ENCODE measurements at places on chromosomes 7 and 10.

- DNase-seq, result peak; percentile 61
Measured at GRCh38 chr10:86632009-86632800, 22.1 kb upstream of the OPN4 start.

- no peak for DNase-seq
Measured at GRCh38 chr7:23598296-23598695, 1.1 kb downstream of the CCDC126 start.

- DNase-seq, result no peak
Measured at GRCh38 chr10:78044699-78045098, 11.0 kb downstream of the RPS24 start.

DNA sequence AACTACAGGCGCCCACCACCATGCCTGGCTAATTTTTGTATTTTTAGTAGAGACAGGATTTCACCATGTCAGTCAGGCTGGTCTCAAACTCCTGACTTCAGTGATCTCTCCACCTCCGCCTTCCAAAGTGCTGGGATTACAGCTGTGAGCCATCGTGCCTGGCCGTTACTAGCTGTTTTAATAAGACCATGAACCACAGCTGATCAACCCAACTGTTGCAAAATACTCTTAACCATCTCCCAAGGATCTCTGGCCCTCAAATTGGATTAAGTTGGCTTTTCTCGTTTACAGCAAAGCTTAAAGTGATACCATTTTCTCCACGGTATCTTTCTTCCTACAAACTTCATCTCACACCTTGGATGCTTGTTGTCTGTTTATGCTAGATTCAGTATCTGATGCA is 18.3 kb downstream of the ZFAND2A start:
- DNase-seq, result no peak

GRCh38 chr10:29189256-29189655 is 99.6 kb upstream of the LYZL1 start:
- DNase-seq, result no peak

DNA sequence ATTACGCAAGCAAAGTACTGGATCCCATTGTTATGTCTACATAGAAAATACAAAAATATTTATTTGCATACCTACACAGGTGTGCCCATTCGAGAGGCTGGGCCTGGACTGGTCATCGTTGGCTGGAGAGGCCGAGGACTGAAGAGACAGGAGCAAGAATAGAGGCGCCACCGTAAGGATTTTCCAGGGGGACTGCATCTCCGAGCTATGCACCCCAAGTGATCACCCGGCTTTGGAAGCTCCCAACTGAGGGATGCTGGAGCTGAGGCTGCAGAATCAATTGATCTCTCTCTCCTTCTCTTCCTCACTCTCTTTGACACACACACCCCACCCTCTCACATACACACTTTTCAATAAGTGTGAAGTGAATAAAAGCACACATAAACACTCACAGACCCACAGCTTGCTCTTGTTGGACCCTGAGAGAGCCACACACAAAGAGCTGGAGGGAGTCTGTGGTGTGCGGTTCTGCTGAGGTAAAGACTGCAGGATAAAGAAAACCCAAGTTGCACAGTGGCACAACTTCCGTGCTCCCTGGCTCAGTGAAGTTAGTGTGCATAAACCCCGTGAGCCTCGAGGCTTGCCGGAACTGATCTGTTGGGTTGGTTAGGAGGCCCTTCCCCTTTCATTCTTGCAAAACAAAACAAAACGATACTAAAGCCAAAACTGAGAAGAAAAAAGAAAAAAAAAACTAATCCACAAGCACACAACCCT is at the start of gene AOAH:
Gene AOAH, minus strand, starts transcription at position 544 of the 714 bp plus-strand sequence. Its CDS starts 346 bp downstream, at position 198.
- peak; percentile 85 for DNase-seq

- DNase-seq, result no peak
Measured at GRCh38 chr7:45242698-45243097, 85.1 kb downstream of the RAMP3 start.

GRCh38 chr10:34918776-34919315 is 103.8 kb upstream of the PARD3 start:
- no peak for DNase-seq

DNA sequence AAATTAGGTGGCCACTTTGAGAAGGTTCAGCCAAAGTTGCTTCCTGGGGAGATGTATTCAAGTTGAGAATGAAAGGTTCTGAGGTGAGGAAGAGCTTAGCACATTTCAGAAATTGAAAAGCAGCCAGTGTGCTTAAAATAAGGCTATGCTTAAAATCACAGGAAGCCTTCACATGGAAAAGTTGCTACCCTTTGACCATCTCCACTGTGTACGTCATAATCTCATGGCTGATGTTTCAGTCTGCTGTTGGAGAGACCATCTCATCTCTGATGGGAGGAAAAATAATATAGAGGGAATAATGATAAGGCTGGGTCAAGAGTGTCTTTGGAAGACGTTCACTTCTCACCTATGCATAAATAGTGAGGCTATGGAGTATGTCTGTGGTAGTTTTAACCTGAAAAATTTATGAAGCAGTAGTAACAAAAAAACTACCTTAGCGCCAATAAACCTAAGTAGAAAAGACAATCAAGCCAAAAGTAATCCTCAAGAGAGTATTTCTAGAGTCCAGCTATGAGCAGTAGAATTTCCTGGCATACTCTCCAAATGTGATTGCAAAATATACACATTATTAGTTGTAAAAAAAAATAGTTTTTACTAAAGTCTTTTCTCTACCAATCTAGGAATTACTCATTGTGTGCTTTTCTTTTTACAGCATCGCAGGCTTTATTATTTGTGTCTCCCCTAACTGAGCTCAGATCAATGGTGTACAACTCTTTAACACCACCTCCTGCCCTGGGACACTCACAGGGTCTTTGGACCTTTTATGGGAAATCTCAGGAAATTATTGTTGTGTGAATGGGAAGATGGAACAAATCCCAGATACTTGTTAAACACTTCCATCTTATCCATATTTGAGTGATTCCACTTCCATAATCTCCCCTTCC is 435.2 kb upstream of the LRGUK start:
- no peak for DNase-seq

- no peak for DNase-seq
Measured at GRCh38 chr10:92126100-92126650, 164.7 kb downstream of the CPEB3 start.

DNA sequence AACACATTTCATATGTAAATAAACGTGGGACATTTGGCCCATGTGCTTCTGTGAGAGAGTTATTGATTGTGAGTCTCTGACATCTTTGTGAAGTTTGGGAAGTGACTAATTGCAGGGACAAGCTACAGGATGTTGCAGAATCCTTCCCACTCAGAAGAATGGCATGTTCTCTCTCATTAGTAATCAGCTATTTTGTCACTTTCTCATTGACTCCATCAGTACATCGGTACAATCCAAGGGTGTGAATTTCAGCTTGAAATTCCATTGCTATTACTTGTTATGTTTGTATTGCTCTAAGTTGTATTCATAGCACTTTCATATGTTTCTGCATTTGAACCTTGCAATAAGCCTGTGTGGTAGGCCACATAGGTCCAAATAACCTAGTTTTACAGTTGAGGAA is 100.0 kb upstream of the KCNMA1 start:
- no peak for DNase-seq

- no peak for DNase-seq
Measured at GRCh38 chr10:111784946-111785465, 398.6 kb downstream of the GPAM start.

DNA sequence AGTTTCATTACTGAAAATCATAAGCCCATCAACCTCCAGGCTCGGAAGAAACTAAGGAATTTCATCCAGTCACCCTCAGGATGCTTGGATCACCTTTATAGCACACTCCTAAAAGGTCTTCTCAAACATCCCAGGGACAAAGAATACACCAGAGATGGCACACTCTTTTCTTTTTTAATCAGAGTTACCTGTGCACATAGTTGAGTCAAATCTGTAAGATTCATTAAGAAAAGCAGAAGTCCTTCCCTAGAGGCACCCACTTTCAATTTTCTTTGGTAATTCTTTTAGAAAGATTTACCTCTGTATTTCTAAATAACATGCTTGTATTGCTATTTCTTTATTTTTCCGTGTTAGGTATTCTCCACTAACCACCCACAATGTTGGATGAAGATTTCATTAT is 50.6 kb upstream of the IL6 start:
- no peak for DNase-seq

DNA sequence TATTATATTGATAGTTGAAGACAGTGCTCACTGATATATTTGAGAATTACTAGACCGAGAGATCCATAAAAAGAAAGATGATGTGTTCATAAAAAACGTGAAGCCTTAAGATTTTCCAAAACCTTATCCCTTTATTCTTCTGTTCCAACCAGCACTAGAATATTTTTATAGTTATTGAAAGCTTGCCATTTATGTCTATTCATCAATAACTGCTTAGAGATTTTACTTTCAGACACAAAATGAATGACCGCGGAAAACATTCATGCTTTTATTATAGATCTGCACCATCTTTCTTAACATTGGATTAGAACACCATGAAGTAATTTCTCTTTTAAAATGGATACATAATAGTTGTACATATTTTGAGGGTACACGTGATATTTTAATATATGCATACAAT is 77.6 kb downstream of the FBXL13 start:
- DNase-seq, result no peak

- peak; percentile 45 for DNase-seq
Measured at GRCh38 chr10:5890452-5890915, 441 bp downstream of the FBH1 start.

GRCh38 chr7:135174941-135175340 is 4.4 kb upstream of the CYREN start:
- no peak for DNase-seq

- no peak for DNase-seq
Measured at GRCh38 chr7:69169386-69169785, 428.9 kb upstream of the AUTS2 start.

GRCh38 chr7:107370816-107371215 is 99.0 kb upstream of the GPR22 start:
- DNase-seq, result no peak

GRCh38 chr10:111087331-111087756 is 10.5 kb downstream of the ADRA2A start:
- DNase-seq, result no peak

GRCh38 chr10:49055221-49055849 is 60.0 kb downstream of the VSTM4 start:
- DNase-seq, result no peak

GRCh38 chr7:102873470-102874165 is 39.2 kb upstream of the LRRC17 start:
- no peak for DNase-seq

- DNase-seq, result no peak
Measured at GRCh38 chr7:34762764-34763163, 104.7 kb downstream of the NPSR1 start.

GRCh38 chr7:86158111-86158510 is 485.6 kb upstream of the GRM3 start:
- DNase-seq, result no peak

DNA sequence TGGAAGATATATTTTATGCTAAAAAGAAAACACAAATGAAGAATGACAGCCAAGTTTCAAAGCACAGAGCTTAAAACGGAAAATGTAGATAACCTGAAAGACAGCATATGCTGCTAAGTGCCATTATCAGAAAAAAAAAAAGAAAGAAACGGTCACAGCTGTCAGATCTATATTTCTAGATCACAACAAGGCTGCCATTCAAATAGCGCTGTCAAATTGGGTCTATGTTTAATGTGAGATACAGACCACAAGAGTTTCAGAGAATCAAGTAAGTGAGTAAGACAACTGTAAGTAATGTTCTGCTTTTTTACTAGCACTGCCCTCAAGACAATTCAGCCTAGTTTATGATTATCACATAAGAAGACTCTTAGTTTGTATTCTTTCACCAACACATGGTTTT is 66.1 kb upstream of the RNF148 start:
- no peak for DNase-seq

DNA sequence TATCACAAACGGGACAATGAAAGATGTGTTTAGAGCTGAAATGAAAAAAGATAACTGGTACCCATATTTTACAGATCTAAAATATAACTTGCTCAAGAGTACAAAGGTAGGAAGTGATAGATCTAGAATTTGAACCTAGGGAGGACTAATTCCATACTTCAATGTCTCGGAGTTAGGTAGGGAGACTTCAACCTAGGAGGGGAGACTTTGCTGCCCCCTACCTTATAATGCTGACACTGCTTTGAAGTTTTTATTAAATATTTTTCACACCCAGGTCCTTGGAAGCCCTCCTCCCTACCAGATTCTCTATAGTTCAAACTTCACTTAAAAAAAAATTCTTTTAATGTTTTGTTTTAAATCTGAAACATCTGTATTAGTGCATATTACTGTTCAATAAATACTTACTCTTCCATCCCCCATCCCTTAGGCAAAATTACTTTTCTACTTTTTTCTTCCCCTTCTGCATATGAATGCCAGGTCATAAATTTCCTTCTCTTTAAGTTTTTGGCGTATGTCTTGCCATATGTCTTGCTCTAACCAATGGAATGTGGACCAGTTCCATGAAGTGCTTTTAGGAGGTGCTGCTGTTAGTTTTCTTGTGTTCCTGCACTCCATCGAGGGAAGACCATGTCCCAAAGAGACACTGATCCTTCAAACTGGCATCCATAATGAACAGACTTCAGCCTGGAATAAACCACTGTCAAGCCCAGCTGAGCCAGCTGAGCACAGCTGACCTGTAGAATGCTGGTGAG is 57.8 kb downstream of the MICU1 start:
- DNase-seq, result peak; percentile 23

GRCh38 chr10:8453587-8453986 is 399.1 kb downstream of the GATA3 start:
- DNase-seq, result no peak

- no peak for DNase-seq
Measured at GRCh38 chr7:128014811-128015210, 16.4 kb downstream of the LRRC4 start.

- no peak for DNase-seq
Measured at GRCh38 chr10:93452143-93452542, 30.0 kb downstream of the MYOF start.

- no peak for DNase-seq
Measured at GRCh38 chr7:121480566-121481335, 84.6 kb upstream of the FAM3C start.

GRCh38 chr7:120794106-120794729 is 63.7 kb downstream of the TSPAN12 start:
- no peak for DNase-seq

DNA sequence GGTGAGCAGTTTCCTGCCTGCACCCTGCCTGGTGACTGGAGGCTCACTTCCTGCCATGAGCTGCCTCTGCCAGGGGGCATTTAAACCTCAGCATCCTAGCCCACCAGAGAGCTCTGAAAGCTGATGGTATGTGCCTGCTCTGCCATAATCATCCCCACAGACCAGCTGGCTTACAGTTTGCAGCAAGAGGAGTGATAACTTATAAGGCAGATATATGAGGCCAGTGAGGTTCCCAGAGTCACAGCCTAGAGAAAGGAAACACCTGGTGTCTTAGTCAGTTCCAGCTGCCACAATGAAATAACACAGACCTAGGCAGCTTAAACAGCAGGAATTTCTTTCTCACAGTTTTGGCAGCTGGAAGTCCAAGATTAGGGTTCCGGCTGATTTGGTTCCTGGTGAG is 232.0 kb downstream of the PAXIP1 start:
- DNase-seq, result no peak
